Subcutaneous adipose tissue (tissue), 4 donors: ENCODE measurements at places on chromosomes 2 and 18. TPM values are rescaled to one million over a fixed set of nuclear protein-coding genes. Genes with fewer than 3 reads are reported as not detected.

The GPR45 gene
- total RNA-seq, result not detected

The LYPD6B gene
- total RNA-seq, result not detected

The PAX8 gene
- total RNA-seq, result 4.2 TPM

The FSHR gene
- total RNA-seq, result not detected

The AMER3 gene
- total RNA-seq, result not detected
